Hindlimb muscle (tissue), 1 donor: ENCODE measurements at places on chromosomes 2 and 18. TPM values are rescaled to one million over a fixed set of nuclear protein-coding genes. Genes with fewer than 3 reads are reported as not detected.

Gene INHA
- polyA plus RNA-seq = 0.97 TPM

DNA sequence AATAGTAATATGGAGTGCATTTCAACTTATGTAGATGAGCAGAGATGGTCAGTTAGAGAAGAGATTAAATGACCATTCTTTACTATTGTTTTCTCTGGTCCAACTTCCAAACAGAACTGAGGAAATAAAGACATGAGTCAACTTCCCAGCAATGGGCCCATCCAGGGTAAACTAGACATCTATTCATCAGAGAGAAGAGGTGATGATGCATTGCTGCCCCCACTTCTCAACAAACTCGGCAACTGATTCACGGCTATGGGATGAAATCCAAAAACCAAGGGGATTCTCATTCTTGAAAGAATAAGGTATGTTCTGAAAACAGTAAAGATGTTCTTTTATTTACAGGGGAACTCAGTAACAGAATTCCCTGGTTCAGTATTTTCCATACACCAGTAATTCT is 190.7 kb downstream of the RDH14 start:
- no peak for DNase-seq

GRCh38 chr2:138086576-138086975 is 122.3 kb downstream of the HNMT start:
- DNase-seq = no peak

Gene GNLY
- 0.77 TPM for polyA plus RNA-seq

GRCh38 chr2:144971786-144972335 is 451.9 kb upstream of the ZEB2 start:
- DNase-seq = no peak

DNA sequence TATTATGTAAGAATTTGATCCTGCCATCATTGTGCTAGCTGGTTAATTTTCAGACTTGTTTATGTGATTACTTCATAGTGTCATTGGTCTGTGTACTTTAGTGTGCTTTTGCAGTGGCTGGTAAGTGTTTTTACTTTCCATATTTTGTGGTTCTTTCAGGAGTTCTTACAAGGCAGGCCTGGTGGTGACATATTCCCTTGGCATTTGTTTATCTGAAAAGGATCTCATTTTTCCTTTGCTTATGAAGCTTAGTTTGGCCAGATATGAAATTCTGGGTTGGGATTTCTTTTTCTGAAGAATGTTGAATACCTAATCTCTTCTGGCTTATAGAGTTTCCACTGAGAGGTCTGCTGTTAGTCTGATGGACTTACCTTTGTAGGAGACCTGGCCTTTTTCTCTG is 72.8 kb upstream of the MC4R start:
- no peak for DNase-seq

Gene IL1F10
- polyA plus RNA-seq = not detected

DNA sequence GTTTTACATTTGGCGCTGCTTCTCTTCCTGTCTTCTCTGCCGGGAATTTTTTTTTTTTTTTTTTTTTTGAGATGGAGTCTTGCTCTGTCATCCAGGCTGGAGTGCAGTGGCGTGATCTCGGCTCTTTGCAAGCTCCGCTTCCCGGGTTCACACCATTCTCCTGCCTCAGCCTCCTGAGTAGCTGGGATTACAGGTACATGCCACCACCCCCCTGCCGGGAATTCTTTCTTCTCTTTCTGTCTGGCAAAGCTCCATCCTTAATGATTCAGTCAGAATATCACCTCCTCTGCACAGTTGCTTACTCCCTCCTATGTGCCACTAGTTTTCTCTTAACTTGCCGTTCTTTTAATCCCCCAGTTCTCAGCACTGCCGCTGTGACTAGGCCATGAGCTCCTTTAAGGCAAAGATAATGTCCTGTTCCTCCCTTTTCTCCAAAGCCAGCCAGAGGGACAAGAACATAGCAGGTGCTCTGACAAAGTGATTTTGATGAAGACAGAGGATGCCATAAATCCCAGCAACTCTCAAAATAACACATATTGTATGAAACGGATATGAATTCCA is 112.1 kb upstream of the LRATD1 start:
- DNase-seq = no peak

Gene PDE1A
- polyA plus RNA-seq = 6.4 TPM

DNA sequence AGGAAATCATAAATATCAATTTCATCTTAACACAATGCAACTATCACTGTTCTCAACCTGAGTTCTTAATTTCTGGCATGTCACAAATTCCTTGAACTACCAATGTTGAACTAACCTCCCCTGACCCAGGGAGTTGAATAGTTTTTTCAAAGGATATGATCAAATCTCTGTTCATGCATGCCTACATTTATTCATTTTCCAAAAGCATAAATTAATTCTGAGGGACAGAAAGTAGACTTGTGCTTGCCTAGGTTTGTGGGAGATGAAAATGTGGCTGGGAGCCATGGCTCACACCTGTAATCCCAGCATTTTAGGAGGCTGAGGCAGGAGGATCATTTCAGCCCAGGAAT is 175.7 kb downstream of the TGIF1 start:
- no peak for DNase-seq

DNA sequence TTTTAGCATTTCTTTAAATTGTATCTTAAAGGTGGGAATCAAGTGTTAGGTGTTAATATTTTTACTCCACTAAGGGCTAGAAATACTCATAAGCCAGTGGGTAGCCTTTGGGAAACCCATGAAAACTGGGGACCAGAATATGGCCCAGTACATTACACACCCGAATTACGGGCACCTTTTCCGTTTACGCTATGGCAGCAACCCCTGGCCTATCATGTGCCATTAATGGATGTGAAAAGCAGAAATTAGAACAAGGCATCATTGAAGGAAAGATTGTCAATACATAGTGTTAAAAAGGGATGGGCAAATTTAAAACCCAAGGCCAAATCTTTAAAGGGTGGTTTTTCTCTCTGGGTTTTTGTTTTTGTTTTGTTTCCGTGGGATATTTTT is 781 bp downstream of the FARP2 start:
- DNase-seq = no peak

Gene TDRD15
- polyA plus RNA-seq = not detected

DNA sequence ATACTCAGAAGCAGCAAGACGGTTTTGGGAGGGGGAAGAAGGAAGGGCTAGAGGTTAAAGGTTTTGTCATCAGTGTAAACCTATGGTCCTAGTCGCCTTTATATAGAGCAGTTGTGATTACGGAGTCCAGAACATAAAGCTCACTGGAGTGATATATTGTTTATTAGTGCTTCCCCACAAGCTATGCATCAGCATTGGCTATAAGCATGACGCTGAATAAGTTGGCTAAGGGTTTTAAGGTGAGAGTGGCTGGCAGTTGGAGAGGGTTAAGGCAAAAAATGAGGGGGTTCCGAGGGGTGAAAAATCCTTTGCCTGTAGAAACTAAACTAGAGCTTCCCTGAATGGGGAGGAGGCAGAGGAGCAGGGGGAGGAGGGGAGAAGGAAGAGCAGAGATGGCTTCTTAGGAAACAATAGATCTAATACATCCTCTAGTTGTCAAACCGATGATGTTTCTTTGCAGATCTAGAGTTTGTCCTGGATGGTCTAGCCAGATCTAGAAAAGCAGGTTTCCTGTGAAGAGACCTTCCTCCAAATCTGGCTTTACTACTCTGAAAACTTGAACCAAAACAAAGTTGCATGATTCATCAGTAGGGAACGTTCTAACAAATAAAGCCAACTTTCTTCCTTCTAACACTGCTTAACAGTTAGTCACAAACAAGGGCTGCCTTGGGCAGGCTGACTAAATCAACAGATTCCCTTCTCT is 2.5 kb downstream of the KLF7 start:
- no peak for DNase-seq

GRCh38 chr18:38750751-38751150 is 1185.2 kb upstream of the CELF4 start:
- no peak for DNase-seq

Gene CHPF
- polyA plus RNA-seq = 58.2 TPM

DNA sequence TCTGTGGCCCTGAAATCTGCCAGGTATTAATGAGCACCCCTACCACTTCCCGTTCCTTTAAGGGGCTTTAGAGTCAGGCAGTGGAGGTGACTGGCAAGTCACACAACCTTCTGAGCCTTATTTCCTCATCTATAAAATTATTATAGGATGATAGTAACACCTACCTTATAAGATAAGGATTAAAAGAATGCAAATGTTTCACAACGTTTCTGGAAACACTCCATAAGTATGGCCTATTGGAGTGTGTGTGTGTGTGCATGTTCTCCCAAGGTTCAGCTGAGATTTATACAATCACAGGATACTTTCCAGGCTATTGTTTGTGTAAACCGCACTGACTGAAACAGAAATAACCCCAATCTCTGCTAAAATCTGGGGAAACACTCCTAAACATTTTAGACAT is 176.0 kb downstream of the PDE11A start:
- no peak for DNase-seq

- DNase-seq = peak; percentile 58
Observed at GRCh38 chr2:236168110-236169080, at the start of gene GBX2. Gene GBX2 (minus strand): TSS chr2:236168386. CDS start chr2:236167971, 415 bp downstream.

- no peak for DNase-seq
Observed at GRCh38 chr18:59429608-59430007, 70.5 kb upstream of the LMAN1 start.

Gene DARS1
- 92.6 TPM for polyA plus RNA-seq

Gene SERPINB10
- 0.15 TPM for polyA plus RNA-seq

Gene KCNG2
- 0.86 TPM for polyA plus RNA-seq

DNA sequence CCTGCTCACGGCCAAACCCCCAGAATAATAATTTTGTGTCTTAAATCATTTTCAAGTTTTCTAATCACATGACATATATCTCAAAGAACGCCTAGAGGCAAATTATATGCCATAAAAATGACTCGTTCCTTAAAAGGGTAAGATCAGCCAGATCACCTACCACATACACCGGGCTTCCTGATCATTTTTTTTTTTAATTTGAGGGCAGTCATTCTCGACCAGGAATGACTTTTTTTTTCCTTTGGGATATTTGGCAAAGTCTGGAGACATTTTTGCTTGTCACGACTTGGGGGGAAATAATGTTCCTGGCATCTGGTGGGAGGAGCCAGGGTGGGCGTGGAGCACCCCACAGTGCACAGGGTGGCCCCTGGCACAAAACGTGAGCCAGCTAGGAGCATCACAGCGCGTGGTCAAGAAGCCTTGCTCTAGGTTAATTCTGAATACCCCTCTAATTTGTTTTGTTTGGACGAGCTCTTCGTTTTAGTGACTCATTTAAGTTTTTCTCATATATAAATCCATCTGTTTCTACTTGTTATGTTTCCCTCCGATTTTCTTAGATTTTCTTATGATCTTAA is 94.9 kb downstream of the TWIST2 start:
- DNase-seq = no peak

- no peak for DNase-seq
Observed at GRCh38 chr2:224937887-224938286, 104.4 kb downstream of the DOCK10 start.

Gene HRH4
- 0.06 TPM for polyA plus RNA-seq

DNA sequence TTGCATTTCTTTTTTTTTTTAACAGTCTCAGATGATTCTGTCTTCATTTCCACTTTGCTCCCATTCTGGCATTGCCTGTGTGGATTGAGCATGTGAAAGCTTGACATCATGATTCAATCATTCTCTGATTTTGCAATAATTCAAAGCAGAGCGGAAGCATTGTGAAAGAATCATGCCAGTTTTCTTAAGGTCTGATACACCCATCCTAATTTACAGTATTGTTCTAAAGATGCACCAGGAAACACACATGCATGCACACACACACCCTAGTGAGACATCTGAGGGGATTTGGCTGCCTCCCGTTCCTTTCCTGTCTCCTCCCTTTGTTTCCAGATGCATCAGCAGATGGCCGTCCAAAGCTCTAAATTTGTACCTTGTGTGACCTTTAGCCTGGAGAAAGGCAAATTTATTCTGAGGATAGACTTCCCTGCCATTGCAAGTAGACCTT is 97.3 kb downstream of the FMNL2 start:
- DNase-seq = peak; percentile 60

Gene ABCG5
- not detected for polyA plus RNA-seq

- DNase-seq = no peak
Observed at GRCh38 chr2:70984576-70985282, 6.3 kb downstream of the ANKRD53 start.

Gene ARMC9
- polyA plus RNA-seq = 6.3 TPM

DNA sequence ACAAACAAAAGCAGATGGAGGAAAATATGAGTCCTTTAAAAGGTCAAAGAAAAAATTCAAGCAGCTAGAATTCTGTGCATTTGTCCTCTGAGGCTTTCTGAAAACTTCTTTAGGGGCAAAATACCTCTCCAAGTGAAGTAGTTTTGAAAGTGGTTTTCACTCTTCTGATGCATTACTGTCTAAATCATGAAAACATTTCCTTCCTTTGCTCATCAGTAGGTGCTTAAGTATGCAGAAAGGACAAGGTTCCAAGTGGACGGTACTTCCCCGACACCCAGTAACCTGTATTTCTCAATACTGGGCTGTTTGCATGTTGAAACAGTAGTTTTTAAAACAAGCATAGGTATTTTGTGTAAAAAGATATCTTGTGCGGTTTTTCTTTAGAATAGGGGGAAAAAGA is 189.1 kb upstream of the ERBB4 start:
- DNase-seq = no peak

GRCh38 chr2:22800412-22800811 is 584.6 kb upstream of the KLHL29 start:
- no peak for DNase-seq

DNA sequence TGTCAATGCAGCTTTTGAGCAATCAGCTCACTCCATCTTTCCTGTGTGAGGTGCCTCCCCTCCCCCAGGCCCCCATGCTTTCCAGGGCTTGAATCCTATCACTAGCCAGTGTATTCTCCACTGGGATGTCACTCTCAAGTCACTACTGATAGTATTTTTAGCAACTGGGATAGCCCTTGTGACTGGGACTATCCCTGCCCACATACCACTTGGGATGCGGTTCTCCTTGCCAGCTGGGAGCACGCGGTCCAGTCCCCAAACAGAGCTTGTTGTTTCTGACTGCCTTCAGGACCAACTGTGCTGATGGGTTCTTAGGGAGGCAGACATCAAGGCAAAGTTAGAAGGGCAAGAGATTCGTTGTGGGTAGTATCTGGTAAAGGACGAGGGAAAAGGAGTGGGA is 134.9 kb downstream of the FAM161A start:
- DNase-seq = no peak

Gene CLEC4F
- polyA plus RNA-seq = 0.36 TPM

GRCh38 chr2:178152977-178153376 is 40.7 kb downstream of the RBM45 start:
- no peak for DNase-seq
